Activated naive CD8-positive, alpha-beta T cell treated with anti-CD3 and anti-CD28 coated beads, Interleukin-2, amount 10 ng/mL, durations not matched to agents 7 days and 5 days (primary cell): ENCODE measurements at places on chromosomes 5 and 9. TPM values are rescaled to one million over a fixed set of nuclear protein-coding genes. Genes with fewer than 3 reads are reported as not detected.

The ANKRD31 gene
- 0.58 TPM for total RNA-seq

DNA sequence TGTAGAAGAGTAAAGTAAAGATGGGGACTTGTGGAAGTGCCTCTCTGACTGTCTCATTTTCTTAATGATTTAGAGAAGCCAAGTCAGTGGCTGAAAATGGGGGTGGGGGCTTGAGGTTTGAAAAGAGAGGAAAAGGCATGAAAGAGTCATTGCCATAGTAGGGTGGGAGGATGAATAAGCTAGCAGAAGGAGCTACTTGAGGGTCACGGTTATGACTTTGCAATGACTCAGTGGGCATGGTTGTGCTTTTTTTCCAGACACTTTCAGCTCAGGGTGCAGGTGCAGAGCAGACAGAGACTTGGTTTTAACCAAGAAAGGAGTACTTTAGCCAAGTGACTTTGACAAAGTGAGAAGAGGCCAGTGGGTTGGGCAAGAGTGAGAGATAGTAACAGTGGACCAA, 117.8 kb downstream of the PTTG1 start:
- DNase-seq: no peak
- no peak overlapping the region for H3K27ac ChIP-seq
- no peaks in the 10 kb centered on the region for H3K4me1 ChIP-seq

DNA sequence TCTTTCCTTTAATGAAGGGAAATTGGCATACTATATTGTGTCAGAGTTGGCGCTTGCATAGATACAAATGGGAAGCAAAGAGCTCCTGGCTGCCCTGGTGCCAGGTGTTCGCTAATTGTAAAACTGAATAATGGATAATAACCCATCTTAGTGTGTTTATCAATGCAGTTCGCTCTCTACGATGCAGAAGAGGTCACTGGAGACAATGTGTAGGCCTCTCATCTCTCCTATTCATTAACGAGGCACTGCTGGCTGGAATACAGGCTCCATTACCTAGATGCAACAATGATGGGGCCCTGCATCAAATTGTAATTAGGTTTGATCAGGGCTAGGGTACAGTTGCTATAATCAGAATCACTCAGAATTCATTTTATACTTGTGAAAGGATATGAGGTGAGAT, 171.0 kb downstream of the RMI1 start:
- H3K36me3 ChIP-seq: no peaks in the 10 kb centered on the region
- no peak overlapping the region for H3K4me3 ChIP-seq
- no peak overlapping the region for H3K27ac ChIP-seq
- peaks cover 15% of the 10 kb centered on the region for H3K27me3 ChIP-seq
- no peak for DNase-seq
- H3K4me1 ChIP-seq: no peaks in the 10 kb centered on the region

The TAS2R1 gene
- total RNA-seq: not detected

DNA sequence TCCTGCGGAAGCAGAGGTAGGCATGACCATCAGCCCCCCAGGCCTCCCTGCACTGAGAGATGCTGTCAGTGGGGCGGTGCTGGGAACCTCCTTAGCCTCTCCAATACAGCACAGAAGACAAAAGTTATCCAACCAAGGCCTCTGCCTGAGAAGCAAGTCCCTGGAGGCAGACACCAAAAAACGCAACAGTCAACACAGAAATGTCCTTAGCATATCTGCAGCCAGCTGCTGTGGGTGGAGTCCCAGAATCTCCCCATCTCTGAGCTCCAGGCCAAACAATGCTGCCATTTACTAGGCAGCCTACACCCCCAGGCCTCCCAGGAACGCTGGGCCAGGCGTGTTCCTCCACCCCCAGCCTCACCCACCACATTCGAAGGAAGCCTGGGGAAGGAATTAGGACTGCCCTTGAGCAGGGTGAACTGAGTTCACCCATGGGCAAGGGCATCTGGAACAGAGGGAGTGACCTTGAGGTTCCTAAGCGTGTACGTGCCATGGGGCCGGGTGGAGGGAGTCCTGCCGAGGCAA, 43.7 kb downstream of the STK10 start:
- DNase-seq: no peak
- peaks cover 33% of the 10 kb centered on the region for H3K36me3 ChIP-seq
- peak overlapping the region; percentile 54 for H3K27ac ChIP-seq
- H3K4me1 ChIP-seq: peaks cover 37% of the 10 kb centered on the region
- H3K4me3 ChIP-seq: no peak overlapping the region
- H3K27me3 ChIP-seq: no peaks in the 10 kb centered on the region

DNA sequence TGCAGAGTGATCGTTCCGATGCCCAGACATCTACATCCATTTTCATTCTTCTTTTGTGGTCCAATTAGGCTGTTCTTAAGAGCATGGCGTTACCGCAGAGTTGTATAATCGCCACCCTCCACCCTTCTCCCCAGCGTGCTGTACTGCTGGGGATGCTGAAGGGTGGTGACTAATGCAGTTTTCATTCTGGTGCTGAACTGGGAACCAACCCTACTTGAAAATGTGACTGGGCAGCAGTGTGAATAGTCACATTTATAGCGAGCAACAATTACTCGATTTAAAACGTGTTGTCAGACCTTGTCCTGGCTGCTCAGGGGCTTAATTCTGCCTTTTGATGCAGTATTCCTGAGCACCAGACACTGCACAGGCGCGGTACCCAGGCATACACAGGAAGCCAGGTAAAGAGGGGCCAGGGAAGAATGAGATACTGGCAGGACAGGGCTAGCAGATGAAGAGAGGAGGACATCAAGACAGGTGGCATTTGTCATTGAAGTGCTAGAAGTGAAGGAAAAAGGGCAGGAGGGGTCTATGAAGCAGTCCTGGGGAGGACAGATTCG, 719 bp upstream of the ISCA1 start:
- peaks cover 31% of the 10 kb centered on the region for H3K4me1 ChIP-seq
- DNase-seq: no peak
- H3K27me3 ChIP-seq: no peaks in the 10 kb centered on the region
- H3K27ac ChIP-seq: peak overlapping the region; percentile 95
- H3K36me3 ChIP-seq: peaks cover 13% of the 10 kb centered on the region

DNA sequence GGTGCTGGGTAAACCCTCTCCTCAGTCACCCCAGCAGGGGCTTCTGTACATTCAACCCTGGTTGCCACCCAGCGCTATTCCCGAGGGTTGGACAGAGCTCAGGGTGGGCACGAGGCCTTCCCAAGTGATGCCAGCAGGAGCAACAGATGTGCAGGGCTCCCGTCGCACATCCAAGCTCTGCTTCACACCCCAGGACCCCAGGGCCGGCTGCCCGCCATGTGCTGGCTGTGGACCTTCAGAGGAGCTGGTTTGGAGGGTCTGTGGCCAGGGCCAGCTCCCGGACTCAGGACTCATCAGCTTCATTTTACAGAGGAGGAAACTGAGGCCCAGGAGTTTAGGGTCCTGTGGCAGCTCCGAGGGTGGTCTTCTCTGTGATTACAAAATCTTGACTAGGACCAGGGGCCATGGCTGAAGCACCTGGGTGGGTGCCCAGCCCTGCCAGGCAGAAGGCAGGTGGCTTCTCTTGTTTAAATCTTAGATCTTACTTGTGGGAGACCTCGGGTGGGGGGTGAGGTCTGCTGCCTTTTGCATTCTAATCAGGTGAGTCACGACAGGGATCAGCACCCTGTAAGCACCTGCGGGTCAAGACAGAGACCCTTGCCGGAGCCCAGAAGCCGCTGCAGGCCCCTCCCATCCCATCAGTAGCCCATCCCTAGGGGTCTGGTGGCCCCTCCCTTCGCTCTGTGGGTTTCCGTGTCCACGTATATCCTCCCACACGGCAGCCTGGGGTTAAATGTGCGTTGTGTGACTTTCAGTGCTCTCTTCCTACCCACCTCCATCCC, 2.1 kb upstream of the SLC12A7 start:
- no peak for DNase-seq
- H3K4me1 ChIP-seq: peaks cover 7% of the 10 kb centered on the region
- H3K27ac ChIP-seq: no peak overlapping the region
- H3K4me3 ChIP-seq: no peak overlapping the region

GRCh38 chr9:5642170-5642569, 13.3 kb downstream of the RIC1 start:
- peaks cover 58% of the 10 kb centered on the region for H3K36me3 ChIP-seq
- DNase-seq: no peak
- H3K27ac ChIP-seq: no peak overlapping the region
- H3K4me1 ChIP-seq: peaks cover 17% of the 10 kb centered on the region

DNA sequence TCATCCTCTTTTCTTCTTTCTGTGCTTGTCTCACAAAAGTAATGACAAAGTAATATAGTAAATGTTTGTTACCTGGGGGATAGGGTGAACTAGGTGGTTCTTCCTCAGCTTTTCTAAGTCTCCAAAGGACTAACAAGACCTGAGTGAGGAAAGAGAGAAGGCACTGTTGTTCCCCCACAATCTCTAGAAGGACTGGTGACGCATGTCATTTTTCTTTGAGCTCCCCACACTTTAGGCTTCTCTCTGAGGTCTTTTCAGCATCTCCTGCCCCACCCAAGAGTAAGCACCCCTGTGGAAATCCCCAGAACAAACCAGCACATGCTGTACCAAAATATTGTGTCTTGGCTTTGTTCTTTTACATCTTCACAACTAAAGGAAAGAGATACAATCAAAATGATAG, 2.4 kb upstream of the IL7R start:
- no peak for DNase-seq
- H3K4me3 ChIP-seq: peak overlapping the region; percentile 79
- H3K36me3 ChIP-seq: peaks cover 1% of the 10 kb centered on the region
- H3K27me3 ChIP-seq: no peaks in the 10 kb centered on the region
- H3K27ac ChIP-seq: peak overlapping the region; percentile 92

The ANKRD34B gene
- total RNA-seq: not detected

The ITK gene
- total RNA-seq: 313 TPM

- peaks cover 5% of the 10 kb centered on the region for H3K36me3 ChIP-seq
- no peak for DNase-seq
- H3K4me1 ChIP-seq: peaks cover 17% of the 10 kb centered on the region
Observed at GRCh38 chr9:131594906-131595665, 49.8 kb downstream of the PRRT1B start.

GRCh38 chr5:174303035-174303434, 257.5 kb downstream of the NSG2 start:
- no peak for DNase-seq
- H3K4me1 ChIP-seq: no peaks in the 10 kb centered on the region
- no peak overlapping the region for H3K4me3 ChIP-seq
- peaks cover 9% of the 10 kb centered on the region for H3K27me3 ChIP-seq
- no peak overlapping the region for H3K27ac ChIP-seq
- H3K36me3 ChIP-seq: no peaks in the 10 kb centered on the region

- peaks cover 12% of the 10 kb centered on the region for H3K36me3 ChIP-seq
- H3K4me3 ChIP-seq: no peak overlapping the region
- DNase-seq: no peak
- no peaks in the 10 kb centered on the region for H3K27me3 ChIP-seq
- H3K4me1 ChIP-seq: no peaks in the 10 kb centered on the region
Observed at GRCh38 chr5:67142816-67143215, 53.8 kb downstream of the CD180 start.

The SLC36A3 gene
- not detected for total RNA-seq

The SSBP2 gene
- 35.4 TPM for total RNA-seq

The PTGS1 gene
- 1.6 TPM for total RNA-seq

DNA sequence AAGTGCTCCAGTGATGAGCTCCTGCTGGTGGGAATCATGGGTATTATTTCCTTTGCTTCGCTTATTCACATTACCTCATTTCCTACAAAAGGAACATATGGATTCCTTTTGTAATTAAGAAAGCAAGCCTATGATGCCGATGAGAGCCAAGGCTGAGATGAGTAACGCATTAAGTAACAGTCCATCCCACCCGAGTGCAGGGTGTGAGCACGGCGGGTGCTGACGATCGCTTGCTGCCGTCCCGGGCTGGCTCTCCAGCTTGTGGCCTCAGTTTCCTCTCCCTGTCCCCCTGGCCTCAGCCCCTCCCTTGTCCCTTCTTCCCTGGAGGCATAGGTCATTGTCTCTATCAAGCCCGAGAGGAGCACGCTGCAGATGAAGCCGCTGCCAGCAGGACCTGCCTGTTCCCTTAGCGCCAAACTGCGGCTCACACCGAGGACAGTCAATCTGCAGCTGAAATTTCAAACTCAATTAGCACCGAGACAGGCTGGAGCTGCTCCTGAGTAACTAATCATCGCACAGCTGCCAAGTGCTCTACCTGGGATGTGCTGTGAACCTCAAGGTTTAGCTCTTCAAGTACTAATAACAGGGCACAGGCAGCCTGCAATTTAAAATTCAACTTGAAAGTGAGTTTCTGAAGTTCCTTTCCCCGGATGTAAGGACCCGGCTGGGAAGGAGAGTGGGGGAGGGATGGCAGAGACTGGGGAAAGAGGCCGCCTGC, 115.2 kb upstream of the RAPGEF1 start:
- DNase-seq: no peak
- H3K4me1 ChIP-seq: peaks cover 2% of the 10 kb centered on the region
- H3K27ac ChIP-seq: no peak overlapping the region

The ENTPD2 gene
- not detected for total RNA-seq

- H3K4me3 ChIP-seq: no peak overlapping the region
- H3K36me3 ChIP-seq: no peaks in the 10 kb centered on the region
- H3K27ac ChIP-seq: no peak overlapping the region
- H3K27me3 ChIP-seq: peaks cover 3% of the 10 kb centered on the region
- peaks cover 5% of the 10 kb centered on the region for H3K4me1 ChIP-seq
Observed at GRCh38 chr5:180301253-180301652, 9.4 kb upstream of the MAPK9 start.

DNA sequence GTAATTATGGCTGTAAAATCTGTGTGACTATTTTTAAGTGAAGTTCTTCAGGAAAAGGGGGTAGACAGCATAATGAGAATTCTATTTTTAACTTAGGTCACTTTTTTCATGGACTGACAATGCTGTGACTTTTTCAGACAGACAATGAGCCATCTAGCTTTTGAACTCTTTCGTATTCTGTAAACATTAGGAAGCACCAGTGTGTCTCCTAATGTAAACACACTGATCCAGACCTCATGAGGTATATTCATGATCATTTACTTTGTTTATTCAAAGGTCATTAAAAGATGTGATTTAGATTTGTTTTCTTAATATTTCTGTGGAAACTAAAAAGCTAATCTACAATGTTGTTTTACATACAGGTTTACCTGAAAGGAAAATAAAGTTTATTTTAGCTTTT, 352.6 kb downstream of the ADGRV1 start:
- no peak for DNase-seq
- peaks cover 4% of the 10 kb centered on the region for H3K27me3 ChIP-seq
- no peak overlapping the region for H3K27ac ChIP-seq
- H3K4me1 ChIP-seq: no peaks in the 10 kb centered on the region
- no peaks in the 10 kb centered on the region for H3K36me3 ChIP-seq

GRCh38 chr5:8864053-8864452, 681.8 kb downstream of the SEMA5A start:
- H3K27ac ChIP-seq: no peak overlapping the region
- H3K4me1 ChIP-seq: no peaks in the 10 kb centered on the region
- H3K4me3 ChIP-seq: no peak overlapping the region
- DNase-seq: no peak
- no peaks in the 10 kb centered on the region for H3K36me3 ChIP-seq

GRCh38 chr9:72972636-72973035, 19.8 kb upstream of the ALDH1A1 start:
- no peaks in the 10 kb centered on the region for H3K36me3 ChIP-seq
- H3K27ac ChIP-seq: no peak overlapping the region
- no peak overlapping the region for H3K4me3 ChIP-seq
- peaks cover 3% of the 10 kb centered on the region for H3K27me3 ChIP-seq
- no peaks in the 10 kb centered on the region for H3K4me1 ChIP-seq
- DNase-seq: no peak

The LRRC26 gene
- not detected for total RNA-seq

- peak overlapping the region; percentile 99 for H3K4me3 ChIP-seq
- no peaks in the 10 kb centered on the region for H3K27me3 ChIP-seq
- H3K27ac ChIP-seq: peak overlapping the region; percentile 97
Observed at GRCh38 chr5:170296036-170296934, 1.3 kb downstream of the LCP2 start.

- no peak for DNase-seq
- H3K4me1 ChIP-seq: peaks cover 68% of the 10 kb centered on the region
- peak overlapping the region; percentile 78 for H3K27ac ChIP-seq
- peaks cover 4% of the 10 kb centered on the region for H3K36me3 ChIP-seq
- no peaks in the 10 kb centered on the region for H3K27me3 ChIP-seq
Observed at GRCh38 chr9:33161011-33161588, 6.0 kb downstream of the B4GALT1 start.
